ENCODE measurements at places on chromosomes 12 and 14.

GRCh38 chr14:94292526-94292871 lies 569 bp downstream of the SERPINA10 start:
- no peak for DNase-seq

DNA sequence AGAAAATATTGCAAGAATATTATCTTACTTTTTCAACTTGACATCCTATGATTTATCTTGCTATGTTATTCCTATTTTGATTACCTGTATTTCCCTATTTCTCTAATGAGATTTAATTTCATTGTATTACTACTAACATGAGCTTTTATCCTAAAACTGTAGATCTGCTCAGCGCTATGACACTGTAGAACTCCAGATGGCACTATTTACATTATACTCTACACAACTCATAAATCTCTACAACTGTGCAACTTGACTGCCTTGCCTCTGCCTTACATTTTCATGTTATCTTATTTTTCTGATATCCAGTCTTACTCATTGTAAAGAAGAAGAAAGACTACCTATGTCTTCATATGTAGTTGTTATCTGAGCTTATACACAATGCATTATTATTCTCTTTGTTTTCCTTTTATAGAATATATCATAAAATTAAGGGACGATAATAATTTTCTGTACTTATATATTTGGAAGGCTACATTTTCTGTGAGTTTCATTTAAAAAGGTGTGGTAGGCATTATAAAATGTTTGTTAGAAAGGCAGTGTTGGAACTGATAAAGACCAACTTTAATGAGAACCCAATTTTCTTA lies 24.1 kb downstream of the NUP37 start:
- no peak for DNase-seq

DNA sequence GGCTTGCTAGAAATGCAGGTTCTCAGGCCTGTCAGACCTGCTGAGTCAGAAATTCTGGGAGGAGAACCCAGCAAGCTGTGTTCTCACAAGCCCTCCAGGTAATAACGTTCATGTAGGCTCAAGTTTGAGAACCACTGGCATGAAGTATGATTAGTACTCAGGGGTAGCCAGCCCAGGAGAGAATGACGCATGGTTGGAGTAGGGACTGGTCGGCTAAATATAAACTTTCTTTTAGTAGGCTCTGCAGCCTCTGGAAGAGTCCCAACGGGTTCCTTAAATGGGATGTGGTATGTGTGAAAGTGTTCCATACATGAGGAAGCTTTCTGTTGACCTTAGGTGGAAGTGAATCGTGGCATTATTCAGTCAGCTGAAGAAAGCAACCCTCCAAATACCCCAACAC lies 209.3 kb downstream of the SLC41A2 start:
- DNase-seq: no peak

- no peak for DNase-seq
Observed at GRCh38 chr12:103799504-103799856, 41.6 kb downstream of the NT5DC3 start.

DNA sequence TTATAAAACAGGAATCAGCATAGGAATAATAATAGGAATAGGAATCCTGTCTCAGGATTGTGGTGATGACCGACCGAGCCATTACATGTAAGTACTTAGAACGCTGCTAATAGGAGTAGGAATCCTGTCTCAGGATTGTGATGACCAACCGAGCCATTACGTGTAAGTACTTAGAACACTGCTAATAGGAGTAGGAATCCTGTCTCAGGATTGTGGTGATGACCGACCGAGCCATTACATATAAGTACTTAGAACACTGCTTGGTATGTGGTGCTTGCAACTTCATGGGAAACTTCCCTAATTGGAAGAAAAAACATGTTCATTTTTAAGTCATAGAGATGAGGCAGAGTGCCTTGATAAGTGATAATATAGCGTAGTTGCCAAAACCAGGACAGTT lies 30.0 kb downstream of the ELK3 start:
- DNase-seq: no peak

- no peak for DNase-seq
Observed at GRCh38 chr14:75877884-75878283, 103.9 kb downstream of the TGFB3 start.

DNA sequence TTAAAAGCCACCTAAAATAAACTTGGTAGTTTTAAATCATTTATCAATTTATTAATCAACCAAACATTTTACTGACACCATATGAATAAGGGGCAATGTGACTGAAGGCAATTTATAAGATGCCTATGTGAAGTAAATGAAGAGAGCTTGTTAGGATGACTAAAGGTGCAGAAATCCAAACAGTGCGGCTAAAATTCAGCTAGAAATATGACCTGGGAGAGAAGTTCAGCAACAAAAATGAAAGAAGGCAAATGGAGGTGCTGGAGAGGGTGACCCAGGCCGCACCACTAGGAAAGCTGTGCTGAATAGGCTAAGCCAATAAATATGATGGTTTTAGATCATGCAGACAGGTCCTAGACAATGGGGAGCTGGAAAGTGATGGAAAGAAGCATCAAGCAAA lies 403.7 kb downstream of the BTG1 start:
- DNase-seq: no peak

- no peak for DNase-seq
Observed at GRCh38 chr12:26318661-26319068, 123.3 kb downstream of the SSPN start.

DNA sequence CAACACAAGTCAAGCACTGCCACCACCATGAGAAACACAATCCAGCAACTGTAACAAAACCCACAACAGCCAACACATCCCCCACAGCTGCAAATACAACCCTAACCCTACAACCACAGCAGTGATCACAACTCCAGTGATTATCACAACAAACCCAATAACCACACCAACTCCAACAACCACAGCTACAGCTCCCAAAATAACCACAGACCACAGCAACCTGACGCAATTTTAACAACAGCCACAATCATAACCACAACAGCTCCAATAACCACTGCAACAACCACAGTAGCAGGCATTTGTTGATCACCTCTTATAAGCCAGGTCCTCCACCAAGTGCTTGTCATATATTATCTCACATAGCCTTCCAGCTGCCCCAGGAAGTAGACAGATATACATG lies 42.2 kb upstream of the FAM181A start:
- no peak for DNase-seq

GRCh38 chr14:99441918-99442317 lies 38.7 kb downstream of the SETD3 start:
- no peak for DNase-seq

DNA sequence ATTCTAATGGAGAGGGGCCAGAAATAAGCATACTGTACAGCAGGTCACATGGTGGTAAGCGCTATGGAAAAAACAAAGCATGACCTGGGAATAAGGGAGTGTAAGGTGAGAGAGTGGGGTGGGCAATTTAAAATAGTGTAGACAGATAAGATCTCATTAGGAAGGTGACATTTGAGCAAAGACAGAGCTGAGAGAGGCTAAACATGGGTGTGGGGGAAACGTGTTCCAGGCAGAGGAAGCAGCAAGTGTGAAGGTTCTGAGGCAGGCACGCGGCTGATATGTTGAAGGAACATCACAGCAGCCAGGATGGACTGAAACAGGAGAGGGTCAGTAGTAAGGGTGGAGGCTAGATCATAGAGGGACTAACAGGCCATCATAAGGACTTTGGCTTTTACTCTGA lies 126.8 kb downstream of the SAMD4A start:
- no peak for DNase-seq

- DNase-seq: no peak
Observed at GRCh38 chr14:32457213-32457920, 128.3 kb downstream of the AKAP6 start.

- no peak for DNase-seq
Observed at GRCh38 chr12:100215209-100215608, 14.6 kb downstream of the ACTR6 start.

DNA sequence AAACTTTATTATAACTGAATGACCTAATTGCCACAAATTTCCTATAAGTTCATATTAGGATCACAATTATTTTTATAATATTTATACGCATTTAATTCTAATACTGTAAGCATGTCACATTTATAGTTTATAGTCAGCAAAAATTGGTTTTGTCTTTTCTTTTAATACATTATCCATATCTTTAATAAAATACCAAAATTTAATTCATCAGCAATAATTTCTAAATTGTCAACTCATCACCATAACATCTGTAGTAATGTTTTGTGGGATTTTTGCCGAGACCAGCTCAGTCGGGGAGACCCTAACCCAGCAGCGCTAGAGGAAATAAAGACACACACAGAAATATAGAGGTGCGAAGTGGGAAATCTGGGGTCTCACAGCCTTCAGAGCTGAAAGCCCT lies 254.2 kb downstream of the KIF21A start:
- DNase-seq: no peak

DNA sequence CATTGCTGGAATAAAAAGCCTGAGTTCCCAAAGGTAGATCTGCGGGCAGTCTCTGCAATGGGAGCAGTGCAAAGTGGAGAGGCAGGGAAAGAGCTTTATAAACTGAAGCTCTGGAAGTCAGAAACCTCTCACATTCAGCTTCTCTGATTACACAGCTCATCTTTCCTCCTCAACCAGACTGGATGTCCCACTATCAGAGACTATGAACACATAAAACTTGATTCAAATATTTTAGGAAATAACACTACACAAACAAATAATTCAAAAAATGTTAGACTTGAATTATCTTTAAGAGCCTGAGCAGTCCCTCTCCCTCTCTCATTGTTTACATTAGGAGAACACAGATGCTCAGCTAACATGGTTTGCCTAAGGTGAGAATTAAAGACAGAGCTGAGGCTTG lies 72.9 kb downstream of the DENND5B start:
- DNase-seq: no peak

- DNase-seq: no peak
Observed at GRCh38 chr12:26523708-26524150, 309.3 kb downstream of the ITPR2 start.

DNA sequence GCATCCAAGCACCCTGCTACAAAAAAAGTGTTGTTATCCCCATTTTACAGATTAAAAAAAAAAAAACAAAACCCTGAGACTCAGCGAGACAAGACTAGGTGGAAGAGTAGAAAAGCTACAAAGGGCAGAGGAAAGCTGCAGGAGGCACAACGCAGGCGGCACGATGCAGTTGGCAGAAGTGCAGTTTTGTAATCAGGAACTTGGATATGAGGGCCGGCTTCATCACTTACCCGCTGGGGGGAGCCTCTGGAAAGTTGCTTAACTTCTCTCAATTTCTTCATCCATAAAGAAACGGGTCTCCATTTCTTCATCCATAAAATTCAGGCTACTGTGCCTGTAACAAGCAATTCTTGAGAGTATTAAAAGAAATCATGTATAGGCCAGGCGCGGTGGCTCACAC lies 33.1 kb upstream of the CCDC60 start:
- no peak for DNase-seq

DNA sequence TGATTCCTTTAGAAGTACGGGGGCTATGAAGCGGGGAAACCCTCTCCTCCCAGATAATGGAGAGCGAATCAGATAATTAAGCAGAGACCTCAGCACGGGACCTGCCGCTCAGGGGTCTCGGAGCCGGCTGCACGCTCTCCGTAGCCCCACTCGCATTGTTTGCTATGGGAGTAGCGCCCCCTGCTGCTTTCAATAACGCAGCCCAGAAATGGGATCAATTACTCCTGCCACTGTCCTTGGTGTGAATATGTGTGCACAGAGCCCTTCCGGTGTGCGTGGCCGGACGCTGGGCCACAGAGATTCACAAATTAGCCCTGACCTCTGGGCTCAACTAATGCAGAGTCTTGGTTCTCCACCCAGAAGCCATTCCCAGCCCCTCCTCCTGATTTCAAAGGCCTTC lies 76.4 kb upstream of the TMEM132C start:
- DNase-seq: no peak

GRCh38 chr12:122471324-122472226 lies 29.2 kb downstream of the ZCCHC8 start:
- DNase-seq: no peak

GRCh38 chr12:68557011-68557730 lies 53.5 kb upstream of the RAP1B start:
- no peak for DNase-seq

- DNase-seq: no peak
Observed at GRCh38 chr12:13503094-13503835, 306.7 kb downstream of the EMP1 start.

DNA sequence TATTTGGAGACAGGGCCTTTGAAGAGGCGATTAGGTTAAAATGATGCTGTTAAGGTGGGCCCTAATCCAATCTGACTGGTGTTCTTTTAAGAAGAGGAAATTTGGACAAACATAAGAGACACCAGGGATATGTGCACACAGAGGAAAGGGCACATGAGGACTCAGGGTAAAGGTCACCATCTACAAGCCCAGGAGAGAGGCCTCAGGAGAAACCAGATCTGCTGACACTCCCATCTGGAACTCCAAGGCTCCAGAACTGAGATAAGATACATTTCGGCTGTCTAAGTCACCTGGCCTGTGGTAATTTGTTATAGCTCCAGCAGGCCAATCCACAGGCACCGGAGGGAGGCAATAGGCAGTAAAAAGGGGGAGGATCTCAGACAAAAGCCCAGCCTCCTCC lies 48.6 kb downstream of the KICS2 start:
- DNase-seq: no peak

- DNase-seq: no peak
Observed at GRCh38 chr14:55545779-55546178, 34.2 kb upstream of the KTN1 start.

- DNase-seq: no peak
Observed at GRCh38 chr12:112929715-112930114, 8.6 kb upstream of the OAS3 start.

DNA sequence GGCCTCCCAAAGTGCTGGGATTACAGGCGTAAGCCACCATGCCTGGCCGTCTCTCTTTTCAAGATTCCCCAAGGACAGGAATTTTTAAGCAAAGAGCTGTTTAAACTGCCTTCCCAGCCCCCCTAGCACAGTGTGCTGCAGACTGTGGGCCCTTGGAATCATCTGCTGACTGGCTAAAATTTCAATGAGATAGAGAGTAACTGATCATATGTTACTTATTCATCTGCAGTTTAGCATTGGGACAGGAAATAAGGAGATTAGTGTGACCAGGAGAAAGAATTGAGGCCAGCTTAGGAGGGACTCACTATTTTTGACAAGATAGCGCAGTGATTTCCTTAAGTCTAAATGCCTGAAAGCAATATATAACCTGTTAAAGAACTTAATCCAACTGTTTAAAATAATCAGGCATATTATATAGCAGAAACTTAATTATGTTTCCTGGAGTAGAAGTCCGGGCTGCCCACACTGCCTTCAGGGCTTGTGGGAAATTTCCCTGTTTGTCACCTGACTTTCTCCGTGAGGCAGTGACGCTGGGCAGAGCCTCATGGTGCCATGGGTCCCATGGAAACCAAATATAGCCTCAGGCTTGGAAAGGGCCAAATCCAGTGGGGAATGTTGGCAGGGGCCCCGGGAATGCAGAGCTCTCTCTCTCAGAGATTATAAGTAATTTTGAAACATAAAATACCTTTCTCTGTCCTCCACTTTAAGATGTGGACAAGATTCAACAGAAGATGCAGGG lies 22.8 kb upstream of the CEBPE start:
- DNase-seq: no peak

DNA sequence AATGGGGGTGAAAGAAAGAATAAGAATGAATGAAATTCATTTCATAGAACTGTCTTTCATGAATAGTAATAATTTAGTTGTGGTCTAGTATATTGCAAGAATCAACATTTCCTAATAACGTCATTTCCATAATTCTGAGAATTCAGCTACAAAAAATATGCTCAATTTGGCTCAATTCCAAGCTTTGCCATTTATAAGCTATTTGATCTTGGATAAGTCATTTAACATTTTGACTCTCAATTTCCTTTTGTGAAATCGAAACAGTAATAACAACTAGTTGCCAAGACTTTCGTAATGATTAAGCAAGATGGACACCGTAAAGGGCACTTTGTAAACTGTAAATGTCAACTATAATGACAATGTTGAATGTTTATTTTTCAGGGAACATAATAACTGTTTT lies 18.1 kb downstream of the NOS1 start:
- no peak for DNase-seq

All from stimulated activated CD4-positive, alpha-beta T cell treated with anti-CD3 and anti-CD28 coated beads, TNF-alpha, amount 100 ng/mL, for 48 hours (primary cell).